ENCODE measurements at places on chromosomes 7 and 10.

DNA sequence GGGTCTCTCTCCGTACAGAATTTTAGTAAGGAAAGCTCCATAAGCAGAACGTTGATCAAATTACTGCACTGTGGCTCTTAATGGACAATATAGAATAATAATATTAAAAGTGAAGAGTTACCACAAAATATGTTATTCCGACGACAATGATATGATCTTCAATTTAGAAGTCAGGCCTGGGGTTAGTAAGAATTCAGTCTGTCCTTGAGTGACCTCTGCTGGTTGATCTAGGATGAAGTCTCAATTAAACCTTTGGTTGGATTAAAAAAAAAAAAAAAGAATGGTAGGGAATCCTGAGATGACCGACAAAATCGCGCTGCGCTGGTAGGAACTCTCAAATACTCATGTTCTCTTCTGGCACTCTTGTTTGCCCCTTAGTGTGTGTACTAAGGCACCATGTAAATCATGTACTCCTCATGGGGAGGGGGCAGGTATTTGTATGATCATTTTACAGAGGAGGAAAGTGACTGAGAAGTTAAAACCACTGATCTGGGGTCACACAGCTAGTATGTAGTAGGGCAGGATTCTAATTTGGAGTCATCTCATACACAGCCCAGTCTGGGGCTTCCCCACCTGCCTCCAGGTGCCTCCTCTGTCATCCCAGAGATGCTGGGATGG lies 161.3 kb upstream of the NPVF start:
- no peak overlapping the region for H3K4me3 ChIP-seq
- peaks cover 17% of the 10 kb centered on the region for H3K27me3 ChIP-seq
- peak; percentile 31 for DNase-seq
- no peaks in the 10 kb centered on the region for H3K4me1 ChIP-seq

DNA sequence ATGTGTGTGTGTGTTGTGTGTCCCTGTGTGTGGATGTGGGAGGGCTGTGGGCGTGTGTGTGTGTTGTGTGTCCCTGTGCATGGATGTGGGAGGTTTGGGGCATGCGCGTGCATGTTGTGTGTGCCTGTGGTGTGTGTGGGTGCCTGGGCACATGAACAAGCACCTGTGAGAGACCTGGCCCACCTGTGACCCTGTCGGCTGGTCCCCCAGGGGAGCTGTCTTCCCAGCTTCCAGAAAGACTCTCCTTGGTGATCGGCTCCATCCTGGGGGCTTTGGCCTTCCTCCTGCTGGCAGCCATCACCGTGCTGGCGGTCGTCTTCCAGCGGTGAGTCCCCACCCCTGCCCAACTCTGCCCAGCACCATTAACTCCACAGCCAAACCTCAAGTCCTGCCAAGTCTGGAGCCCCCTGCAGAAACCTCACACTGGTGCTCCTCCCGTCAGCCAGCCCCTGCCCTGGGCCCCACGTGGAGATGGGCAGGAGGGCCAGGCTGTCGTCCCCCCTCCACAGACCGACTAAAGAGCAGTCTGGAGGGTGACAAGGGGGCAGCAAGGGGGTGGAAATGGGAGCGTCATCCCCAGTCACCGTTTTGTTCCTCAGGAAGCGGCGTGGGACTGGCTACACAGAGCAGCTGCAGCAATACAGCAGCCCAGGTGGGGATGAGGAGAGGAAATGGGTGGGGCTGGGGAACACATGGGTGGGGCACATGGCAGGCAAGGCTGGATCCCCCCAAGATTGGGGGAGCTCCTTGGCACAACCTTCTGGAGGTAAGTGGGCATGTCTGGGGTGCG lies 12.7 kb downstream of the EPHB6 start:
- H3K4me3 ChIP-seq: no peak overlapping the region
- H3K4me1 ChIP-seq: peaks cover 33% of the 10 kb centered on the region

DNA sequence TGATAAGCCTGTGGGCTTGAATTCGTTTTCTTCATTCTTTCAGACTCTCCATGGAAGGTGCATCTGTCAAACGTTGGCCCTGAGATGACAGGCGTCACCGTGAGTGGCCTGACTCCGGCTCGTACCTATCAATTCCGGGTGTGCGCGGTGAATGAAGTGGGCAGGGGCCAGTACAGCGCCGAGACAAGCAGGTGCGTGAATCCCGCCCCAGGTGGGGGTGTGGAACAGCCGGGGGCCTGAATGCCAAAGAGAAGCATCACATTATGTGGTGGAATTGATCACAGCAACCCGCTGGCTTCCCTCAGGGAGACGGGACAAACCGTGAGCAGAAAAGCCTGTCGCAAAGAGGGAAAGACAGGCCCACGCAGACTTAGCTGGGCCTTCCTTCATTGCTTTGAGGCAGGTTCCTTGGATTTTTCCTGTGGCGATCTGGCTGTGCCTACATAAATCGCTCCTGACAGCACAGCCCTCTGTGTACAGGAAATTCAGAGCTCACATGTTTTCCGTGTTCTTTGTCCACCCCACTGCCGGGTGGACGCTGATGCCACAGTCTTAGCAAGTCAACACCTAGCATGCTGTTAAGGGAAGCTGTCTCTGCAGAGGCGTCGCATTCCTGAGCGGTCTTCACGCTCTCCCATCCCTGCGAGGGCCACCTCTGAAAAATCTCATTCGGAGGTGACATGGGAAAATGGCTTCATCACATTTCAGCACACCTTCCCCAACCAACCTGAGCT lies 671.0 kb upstream of the FOXK1 start:
- no peak overlapping the region for H3K27ac ChIP-seq
- no peaks in the 10 kb centered on the region for H3K36me3 ChIP-seq
- H3K4me1 ChIP-seq: no peaks in the 10 kb centered on the region

DNA sequence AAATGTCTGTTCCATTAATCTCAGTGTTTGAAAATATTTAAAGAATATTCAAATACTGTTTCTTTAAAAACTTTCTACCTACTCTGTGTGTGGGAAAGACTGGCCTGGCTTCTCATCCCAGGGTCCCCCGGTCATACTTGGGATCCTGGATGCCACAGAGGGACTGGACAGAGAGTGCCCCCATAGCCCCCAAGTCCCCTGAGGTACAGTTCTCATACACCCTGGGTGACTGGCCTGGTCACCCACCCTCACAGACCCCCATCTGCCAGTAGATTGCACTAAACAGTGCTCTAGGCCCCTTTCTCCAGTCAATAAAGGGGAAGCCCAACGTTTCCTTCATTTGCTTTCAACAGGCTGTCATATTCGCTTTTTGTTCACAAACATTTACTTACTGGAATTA lies 3.0 kb downstream of the TMEM273 start:
- peaks cover 66% of the 10 kb centered on the region for H3K4me1 ChIP-seq
- peak overlapping the region; percentile 9 for H3K4me3 ChIP-seq
- DNase-seq: no peak
- H3K27ac ChIP-seq: peak overlapping the region; percentile 88
- no peaks in the 10 kb centered on the region for H3K36me3 ChIP-seq

GRCh38 chr7:28630350-28630749 lies 218.0 kb downstream of the CREB5 start:
- H3K4me3 ChIP-seq: no peak overlapping the region
- no peaks in the 10 kb centered on the region for H3K36me3 ChIP-seq
- no peaks in the 10 kb centered on the region for H3K4me1 ChIP-seq
- no peak for DNase-seq
- H3K27me3 ChIP-seq: no peaks in the 10 kb centered on the region
